T-helper 2 cell (primary cell): ENCODE measurements at places on chromosomes 16 and 17.
A peak's percentile ranks its signal among the peaks of the same experiment; 100 is the strongest.

GRCh38 chr16:49682577-49683165 is 173.2 kb downstream of the ZNF423 start:
- no peak for DNase-seq

GRCh38 chr17:17075125-17075781 is 33.0 kb downstream of the MPRIP start:
- peak; percentile 5 for DNase-seq

GRCh38 chr17:53633856-53634255 is 188.9 kb upstream of the KIF2B start:
- no peak for DNase-seq

- DNase-seq = no peak
These were observed 76.5 kb upstream of the NUDT7 start for GRCh38 chr16:77645764-77646163.

DNA sequence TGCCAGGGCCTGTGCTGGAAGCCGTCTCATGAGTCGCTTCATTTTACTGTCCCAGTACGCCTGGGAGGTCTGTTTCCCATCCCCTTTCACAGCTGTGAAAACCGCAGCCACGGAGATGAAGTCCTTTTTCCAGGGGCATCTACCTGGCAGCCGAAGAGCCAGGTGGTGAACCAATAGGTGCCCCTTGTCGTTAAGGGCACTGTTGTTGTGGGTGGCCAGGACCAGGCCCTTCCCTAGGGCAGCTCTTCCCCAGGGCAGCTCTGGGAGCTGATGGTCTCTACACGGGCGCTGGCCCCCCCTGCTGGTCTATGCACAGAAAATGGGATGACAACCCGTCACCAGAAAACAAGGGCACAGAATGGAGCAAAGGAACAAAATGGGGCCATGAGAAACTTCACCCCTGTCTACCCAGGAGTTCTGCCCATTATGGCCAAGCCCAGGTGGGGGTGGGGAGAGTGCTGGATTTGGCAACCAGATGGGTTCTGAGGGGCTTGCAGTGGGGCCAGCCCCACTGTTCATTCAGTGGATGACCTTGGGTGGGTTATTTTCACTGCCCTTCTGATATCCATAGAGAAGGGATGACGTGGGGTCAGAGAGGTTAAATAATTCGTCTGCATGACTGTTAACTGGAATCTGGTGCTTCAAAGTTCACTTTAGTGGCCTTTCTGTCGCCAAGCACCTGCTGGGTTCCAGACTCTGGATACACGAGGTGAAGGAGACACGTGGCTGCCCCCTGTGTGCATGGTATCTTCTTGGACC is 11.5 kb downstream of the RMI2 start:
- no peak for DNase-seq

DNA sequence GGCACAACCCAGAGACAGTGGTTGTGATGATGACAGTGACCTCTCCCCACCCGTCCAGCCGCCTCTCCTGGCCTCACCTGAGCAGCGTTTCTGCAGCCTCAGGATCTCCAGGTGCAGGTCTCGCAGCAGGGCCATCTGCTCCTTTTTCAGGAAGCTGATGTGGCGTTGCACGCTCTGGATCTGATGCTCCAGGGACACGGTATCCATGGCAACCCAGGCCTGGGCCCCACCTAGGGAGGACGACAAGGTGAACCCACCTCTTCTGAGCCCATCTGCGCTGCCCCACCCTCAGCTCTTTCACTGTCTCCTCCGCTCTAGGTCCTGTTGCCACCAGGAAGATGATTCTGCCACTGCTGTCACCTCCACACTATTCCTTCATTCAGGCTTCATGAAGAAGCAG is 14.5 kb downstream of the CCDC92B start:
- no peak for DNase-seq

DNA sequence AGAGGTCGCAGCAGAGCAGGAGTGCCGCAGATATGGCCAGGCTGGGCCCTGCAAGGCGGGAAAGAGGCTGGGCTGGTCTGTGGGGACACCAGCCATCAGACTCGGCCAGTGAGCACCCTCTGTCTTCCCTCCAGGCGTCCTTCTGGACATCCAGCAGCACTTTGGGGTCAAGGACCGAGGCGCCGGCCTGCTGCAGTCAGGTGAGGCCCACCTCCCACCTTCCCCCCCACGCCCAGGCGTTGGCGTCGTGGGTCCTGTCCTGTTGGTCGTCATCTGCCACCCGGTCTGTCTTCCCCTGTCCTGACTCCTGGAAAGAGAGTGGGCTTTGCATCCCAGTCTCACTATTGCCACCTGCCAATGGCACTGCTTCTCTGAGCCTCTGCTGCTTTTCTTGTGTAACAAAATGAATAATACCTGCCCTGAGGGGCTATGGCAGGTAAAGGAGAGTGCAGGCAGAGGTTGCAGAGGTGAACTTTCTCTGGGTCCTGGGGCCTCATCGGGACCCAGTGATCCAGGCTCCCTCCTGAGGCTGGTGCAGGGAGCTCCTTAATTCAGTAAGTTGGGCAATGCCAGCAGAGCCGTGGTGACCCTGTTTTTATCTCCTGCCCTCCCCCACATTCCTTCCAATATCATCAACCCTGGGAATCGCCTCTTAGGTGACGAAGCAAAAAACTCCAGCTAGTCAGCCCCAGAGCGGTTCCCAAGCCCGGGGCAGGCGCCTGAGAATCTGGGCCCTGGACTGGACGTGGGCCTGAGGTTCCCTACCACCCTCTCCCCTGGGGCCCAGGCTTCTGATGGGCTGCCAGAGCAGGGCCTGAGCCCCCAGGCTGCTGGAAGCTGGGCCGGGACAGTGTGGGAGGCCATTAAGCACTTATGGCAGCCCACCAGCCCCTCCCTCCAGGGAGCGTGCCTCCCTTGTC is 14.7 kb downstream of the SPNS2 start:
- DNase-seq = no peak

DNA sequence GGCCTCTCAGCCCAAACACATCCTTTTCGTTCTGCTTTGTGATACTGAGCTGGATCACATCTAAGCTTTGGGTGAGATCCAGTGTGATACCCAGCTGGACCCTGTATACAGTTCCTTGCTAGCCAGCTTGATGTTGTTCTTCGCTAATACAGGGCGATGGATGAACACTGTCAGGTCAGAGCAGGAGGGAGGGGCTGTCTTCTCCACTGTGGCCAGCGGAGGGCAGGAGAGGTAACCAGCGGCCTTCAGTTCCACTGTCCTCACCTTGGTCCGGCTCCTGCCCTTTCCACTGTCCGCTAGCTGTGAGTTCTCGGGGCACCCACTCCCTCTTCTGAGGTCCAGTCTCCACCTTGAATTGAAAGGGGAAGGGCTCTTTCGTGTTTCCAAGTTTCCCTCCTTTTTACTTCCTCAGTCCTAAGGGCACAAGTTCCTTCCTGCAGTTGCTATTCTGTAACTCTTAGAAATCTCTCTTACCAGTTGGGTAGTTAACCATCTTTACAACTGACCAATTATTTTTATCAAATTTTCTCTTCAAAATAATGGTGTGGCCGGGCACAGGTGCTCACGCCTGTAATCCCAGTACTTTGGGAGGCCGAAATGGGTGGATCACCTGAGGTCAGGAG is 3.0 kb upstream of the ZNF213 start:
- peak; percentile 43 for DNase-seq

- DNase-seq = no peak
These were observed 639 bp upstream of the TRIM65 start for GRCh38 chr17:75897160-75898019.

- DNase-seq = no peak
These were observed 17.3 kb downstream of the UTS2R start for GRCh38 chr17:82388922-82389283.

DNA sequence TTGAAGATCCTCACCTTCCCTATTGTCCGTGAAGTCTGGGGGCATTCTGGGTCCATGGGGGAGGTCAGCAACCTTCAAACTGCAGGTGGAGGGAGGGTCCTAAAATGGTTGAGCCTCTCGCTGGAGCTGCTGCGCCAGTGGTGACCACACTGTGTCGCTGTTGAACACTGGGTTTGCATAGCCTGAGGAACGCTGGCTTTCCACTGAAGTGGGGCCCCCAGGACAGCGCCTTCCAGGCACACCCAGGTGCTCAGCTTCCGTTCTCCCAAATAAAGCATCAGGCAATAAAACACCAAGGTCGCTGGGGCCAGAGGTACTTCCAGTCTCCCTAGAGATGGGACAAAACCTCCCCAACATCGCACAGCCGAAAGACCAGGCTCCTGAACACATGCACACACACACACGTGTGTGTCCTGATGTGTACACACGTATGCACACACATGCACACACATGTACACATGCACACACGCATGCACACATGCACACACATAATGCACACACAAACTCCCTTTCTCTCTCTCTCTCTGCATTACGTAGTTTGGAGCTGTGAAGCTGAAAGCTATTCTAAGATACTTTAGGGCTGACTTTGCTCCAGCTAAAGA is 120.6 kb downstream of the IRF8 start:
- DNase-seq = no peak
